ENCODE measurements at places on chromosomes 11 and 22.

DNA sequence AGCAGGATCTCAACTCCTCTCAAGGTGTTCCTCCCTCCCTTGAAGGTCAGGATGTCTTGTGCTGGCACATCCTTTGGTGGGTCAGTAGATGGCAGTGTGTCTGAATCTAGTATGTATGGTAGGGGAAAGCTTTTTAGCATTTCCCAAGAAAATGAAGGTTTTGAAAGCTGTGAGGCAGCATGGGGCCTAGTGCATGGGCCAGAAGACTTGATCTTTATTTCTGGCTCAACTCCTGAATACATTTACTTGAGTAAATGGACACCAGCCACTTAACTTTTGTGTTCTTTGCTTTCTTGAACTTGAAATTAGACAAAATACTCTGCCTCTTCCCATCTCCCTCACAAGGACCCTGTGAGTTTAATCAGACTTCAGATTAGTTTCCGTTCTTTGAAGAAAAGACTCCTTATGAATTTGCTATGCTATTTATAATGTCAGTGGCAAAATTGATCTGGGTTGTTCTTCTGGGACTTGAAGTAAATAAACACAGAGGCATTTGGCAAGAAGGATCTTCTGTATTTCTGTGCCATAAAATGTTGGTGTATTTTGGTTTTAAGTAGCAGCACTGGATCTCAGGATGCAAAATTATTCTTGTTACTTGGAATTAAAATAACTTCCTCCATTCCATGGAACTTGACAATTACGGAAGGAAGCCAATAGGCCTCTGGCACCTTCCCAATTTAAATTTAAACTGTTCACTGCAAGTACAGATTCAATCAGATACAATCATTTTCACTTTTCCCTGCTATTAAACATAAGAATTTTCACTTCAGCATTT is 288.8 kb downstream of the CASP12 start:
- no peak overlapping the region for H3K4me3 ChIP-seq
- H3K27me3 ChIP-seq: peaks cover 7% of the 10 kb centered on the region
- peaks cover 2% of the 10 kb centered on the region for H3K36me3 ChIP-seq
- DNase-seq: peak; percentile 24
- H3K27ac ChIP-seq: no peak overlapping the region

- peaks cover 3% of the 10 kb centered on the region for H3K27me3 ChIP-seq
- no peaks in the 10 kb centered on the region for H3K4me1 ChIP-seq
- no peaks in the 10 kb centered on the region for H3K36me3 ChIP-seq
- no peak overlapping the region for H3K4me3 ChIP-seq
- no peak overlapping the region for H3K27ac ChIP-seq
Observed at GRCh38 chr11:70030412-70030811, 47.7 kb upstream of the ANO1 start.

- peaks cover 46% of the 10 kb centered on the region for H3K27me3 ChIP-seq
- peaks cover 4% of the 10 kb centered on the region for H3K4me1 ChIP-seq
- DNase-seq: no peak
- H3K4me3 ChIP-seq: no peak overlapping the region
- no peaks in the 10 kb centered on the region for H3K36me3 ChIP-seq
- no peak overlapping the region for H3K27ac ChIP-seq
Observed at GRCh38 chr22:19723983-19724827, 866 bp downstream of the GP1BB start.

DNA sequence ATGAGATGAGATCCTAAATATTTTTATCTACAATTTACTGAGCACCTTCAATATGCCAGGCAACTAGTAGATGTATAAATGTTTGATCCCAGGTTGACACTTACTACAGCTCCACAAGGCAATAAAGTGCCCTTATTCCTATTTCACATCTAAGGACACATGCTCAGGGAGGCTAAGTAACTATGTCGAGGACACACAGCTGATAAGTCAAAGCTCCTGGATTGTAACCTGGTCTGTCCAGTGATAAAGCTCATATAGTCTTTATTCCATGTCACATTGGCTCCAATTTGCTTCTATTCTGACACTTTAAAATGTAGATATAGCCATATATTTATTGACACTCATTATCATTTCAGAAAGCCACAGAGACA is 93.8 kb upstream of the BMAL1 start:
- no peak overlapping the region for H3K27ac ChIP-seq
- no peaks in the 10 kb centered on the region for H3K36me3 ChIP-seq
- no peak overlapping the region for H3K4me3 ChIP-seq
- peaks cover 9% of the 10 kb centered on the region for H3K4me1 ChIP-seq

GRCh38 chr11:65973439-65974110 is 12.0 kb downstream of the SART1 start:
- DNase-seq: no peak
- H3K4me1 ChIP-seq: peaks cover 10% of the 10 kb centered on the region
- H3K27me3 ChIP-seq: no peaks in the 10 kb centered on the region
- no peak overlapping the region for H3K4me3 ChIP-seq
- H3K27ac ChIP-seq: no peak overlapping the region

- peaks cover 1% of the 10 kb centered on the region for H3K27me3 ChIP-seq
- H3K36me3 ChIP-seq: no peaks in the 10 kb centered on the region
- no peak for DNase-seq
- H3K4me3 ChIP-seq: no peak overlapping the region
Observed at GRCh38 chr22:45452565-45453379, 39.3 kb downstream of the RIBC2 start.

DNA sequence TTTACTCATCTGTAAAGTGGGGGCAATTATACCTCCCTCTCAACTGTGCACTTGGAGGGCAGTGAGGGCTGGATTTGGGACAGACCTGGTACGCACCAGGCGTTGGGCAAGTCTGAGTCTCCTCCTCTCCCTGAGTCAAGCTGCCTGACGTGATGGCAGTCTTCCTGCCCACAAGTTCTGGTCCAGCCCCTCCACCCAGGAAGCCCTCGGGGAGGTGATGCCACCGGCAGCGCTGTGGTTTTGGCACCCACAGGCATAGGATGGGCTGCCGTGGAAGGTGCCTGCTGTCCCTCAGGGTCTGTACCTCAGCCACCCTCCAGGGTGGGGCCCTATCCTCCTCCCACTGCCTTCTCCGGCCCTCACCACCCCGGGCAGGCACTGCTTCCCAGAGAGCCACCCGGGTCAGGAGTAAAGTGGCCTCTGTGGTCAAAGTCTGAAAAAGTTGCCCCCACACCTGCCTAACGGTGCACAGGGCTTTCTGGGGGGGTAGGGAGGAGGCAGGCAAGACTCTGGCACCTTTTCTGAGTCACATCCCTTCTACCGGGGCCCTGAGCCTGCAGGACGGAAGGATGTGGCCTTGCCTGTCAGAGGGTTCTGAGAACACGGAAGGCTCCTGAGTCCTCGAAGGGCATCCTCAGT is 6.5 kb upstream of the APOBEC3H start:
- peak overlapping the region; percentile 75 for H3K4me3 ChIP-seq
- no peaks in the 10 kb centered on the region for H3K27me3 ChIP-seq
- peaks cover 12% of the 10 kb centered on the region for H3K36me3 ChIP-seq
- H3K27ac ChIP-seq: peak overlapping the region; percentile 94
- H3K4me1 ChIP-seq: peaks cover 80% of the 10 kb centered on the region
- peak; percentile 81 for DNase-seq

GRCh38 chr22:41367680-41368542 is 13.8 kb upstream of the TEF start:
- no peak for DNase-seq
- H3K36me3 ChIP-seq: no peaks in the 10 kb centered on the region
- H3K27ac ChIP-seq: no peak overlapping the region
- H3K4me1 ChIP-seq: no peaks in the 10 kb centered on the region

- H3K4me3 ChIP-seq: no peak overlapping the region
- H3K27me3 ChIP-seq: peaks cover 4% of the 10 kb centered on the region
- peaks cover 7% of the 10 kb centered on the region for H3K36me3 ChIP-seq
- H3K27ac ChIP-seq: no peak overlapping the region
- DNase-seq: no peak
Observed at GRCh38 chr11:16897470-16898061, 116.6 kb downstream of the PLEKHA7 start.

DNA sequence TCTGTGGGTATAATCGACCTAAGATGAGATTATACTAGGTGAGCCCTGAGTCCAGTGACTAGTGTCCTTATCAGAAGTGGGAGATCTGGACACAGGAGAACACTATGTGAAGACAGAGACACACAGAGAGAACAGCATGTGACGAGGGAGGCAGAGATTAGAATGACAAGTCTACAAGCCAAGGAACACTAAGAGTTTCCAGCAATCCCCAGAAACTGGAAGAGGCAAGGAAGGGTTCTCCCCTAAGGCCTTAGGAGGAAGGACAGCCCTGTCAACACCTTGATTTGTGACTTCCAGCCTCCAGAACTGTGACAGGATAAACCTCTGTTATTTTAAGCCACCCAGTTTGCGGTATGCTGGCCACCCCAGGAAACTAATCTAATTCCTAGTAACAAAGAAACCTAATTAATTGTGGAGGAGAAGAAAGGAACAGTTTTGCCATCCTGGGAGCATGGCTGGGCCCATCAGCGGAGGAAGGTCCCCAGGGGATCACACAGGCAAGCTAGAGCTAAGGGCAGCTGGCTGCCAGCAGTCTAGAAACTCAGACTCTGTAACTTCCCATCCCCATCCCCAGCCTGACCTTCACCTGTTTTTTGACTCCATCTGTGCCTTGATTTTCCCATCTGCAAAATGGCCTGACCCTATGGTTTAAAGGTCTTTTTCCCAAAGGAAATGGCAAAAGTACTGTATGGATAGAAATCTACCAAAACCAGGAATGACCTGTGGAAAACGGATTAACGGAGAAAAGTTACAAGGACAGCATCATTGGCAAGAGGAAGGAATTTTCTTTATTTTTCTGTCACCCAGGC is 10.3 kb upstream of the THOC5 start:
- H3K4me1 ChIP-seq: no peaks in the 10 kb centered on the region
- H3K27me3 ChIP-seq: no peaks in the 10 kb centered on the region
- peaks cover 11% of the 10 kb centered on the region for H3K36me3 ChIP-seq
- DNase-seq: no peak
- no peak overlapping the region for H3K27ac ChIP-seq

DNA sequence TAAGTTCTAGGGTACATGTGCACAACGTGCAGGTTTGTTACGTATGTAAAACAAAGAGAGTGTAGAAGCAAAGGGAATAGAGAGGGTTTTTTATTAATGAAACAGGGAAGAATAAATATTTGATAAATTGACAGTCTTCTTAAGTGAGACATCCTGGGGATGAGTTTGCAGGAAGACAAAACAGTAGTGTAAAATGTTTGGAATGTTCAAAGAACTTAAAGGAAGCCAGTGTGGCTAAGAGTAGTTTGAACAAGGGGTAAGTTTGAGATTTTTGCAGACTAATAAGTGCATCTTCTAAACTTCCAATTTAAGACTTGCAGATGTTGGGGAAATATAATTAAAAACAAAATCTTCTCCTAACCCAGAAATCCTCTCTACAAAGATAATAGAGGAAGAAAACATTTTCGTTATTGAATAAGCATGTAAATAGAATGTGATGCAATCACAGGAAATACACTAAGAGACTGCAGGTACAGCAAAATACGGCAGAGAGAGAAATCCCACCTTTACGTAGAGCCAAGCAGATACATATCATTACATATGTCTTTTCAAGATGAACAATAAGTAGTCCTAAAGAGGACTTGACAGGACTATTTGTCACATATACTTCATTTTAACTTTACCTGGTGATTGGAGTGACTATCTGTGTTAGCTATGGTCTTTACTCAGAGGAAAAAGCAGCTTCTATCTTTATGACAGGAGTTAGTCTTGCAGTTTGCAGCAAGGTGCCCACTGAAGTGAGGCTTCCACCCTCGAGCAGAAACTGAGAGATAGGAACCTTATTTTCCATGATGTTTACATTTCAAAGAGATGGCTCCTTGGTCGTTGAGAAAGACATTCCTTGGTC is 402.1 kb downstream of the CNTN5 start:
- H3K4me3 ChIP-seq: no peak overlapping the region
- H3K27ac ChIP-seq: no peak overlapping the region
- DNase-seq: no peak
- no peaks in the 10 kb centered on the region for H3K4me1 ChIP-seq
- no peaks in the 10 kb centered on the region for H3K27me3 ChIP-seq

DNA sequence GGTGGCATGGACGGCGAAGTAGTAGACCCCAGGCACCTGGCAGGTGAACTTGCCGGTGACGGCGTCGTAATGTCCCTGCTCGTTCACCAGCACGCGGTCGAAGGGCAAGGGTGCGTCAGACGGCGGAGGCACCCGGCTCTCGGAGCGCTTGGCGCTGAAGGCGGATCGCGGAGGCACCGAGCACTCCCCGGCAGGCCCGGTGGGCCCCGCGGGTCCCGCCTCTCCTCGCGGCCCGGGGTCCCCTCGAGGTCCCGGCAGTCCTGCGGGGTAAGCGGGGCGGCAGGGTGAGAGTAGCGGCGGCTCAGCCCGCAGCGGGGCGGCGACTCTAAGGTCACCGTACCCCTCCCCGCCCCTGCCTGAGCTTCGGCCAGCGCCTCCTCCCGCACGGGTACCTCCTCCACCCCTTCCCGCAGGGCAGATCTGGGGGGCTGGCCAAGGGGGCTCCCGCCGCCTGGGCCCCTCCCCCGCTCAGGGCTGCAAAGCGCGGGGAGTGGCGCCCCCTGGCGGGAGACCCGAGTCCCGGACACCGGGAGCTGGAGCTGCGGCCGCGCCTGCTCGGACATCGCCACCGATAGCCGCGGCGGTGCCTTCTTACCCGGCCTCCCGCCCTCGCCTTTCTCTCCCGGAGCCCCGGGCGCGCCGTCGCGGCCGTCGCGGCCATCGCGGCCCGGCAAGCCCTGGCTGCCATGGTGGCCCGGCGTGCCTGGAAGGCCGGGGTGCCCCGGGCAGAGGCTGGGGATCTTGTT is 921 bp downstream of the C1QTNF5 start:
- H3K4me1 ChIP-seq: peaks cover 39% of the 10 kb centered on the region
- no peak overlapping the region for H3K4me3 ChIP-seq
- H3K27ac ChIP-seq: no peak overlapping the region
- peaks cover 36% of the 10 kb centered on the region for H3K27me3 ChIP-seq
- H3K36me3 ChIP-seq: peaks cover 22% of the 10 kb centered on the region
- DNase-seq: no peak

DNA sequence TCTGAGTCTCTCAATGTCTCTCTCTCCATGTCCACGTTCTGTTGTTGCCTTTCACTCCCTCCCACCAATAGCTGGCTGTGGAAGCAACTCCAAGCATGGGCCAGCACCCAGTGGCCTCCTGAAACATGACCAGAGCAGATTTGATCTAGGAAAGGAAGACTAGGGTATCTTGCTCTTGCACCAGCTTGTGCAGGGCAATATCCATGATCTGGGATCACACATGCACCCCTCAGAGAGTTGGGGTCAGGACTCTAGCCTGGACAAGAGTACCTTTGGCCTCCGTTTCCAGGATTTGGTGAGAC is 34.5 kb upstream of the RIC3 start:
- no peaks in the 10 kb centered on the region for H3K36me3 ChIP-seq
- no peak overlapping the region for H3K27ac ChIP-seq
- no peak overlapping the region for H3K4me3 ChIP-seq
- DNase-seq: no peak
- H3K4me1 ChIP-seq: no peaks in the 10 kb centered on the region

- no peaks in the 10 kb centered on the region for H3K36me3 ChIP-seq
- no peak for DNase-seq
- H3K27me3 ChIP-seq: no peaks in the 10 kb centered on the region
- no peak overlapping the region for H3K27ac ChIP-seq
- H3K4me1 ChIP-seq: no peaks in the 10 kb centered on the region
Observed at GRCh38 chr11:127073621-127074020, 73.1 kb upstream of the KIRREL3 start.

GRCh38 chr22:27801202-27801615 is 347 bp downstream of the MN1 start:
- H3K36me3 ChIP-seq: no peaks in the 10 kb centered on the region
- peaks cover 13% of the 10 kb centered on the region for H3K4me1 ChIP-seq
- H3K27ac ChIP-seq: no peak overlapping the region
- DNase-seq: no peak
- H3K27me3 ChIP-seq: peaks cover 39% of the 10 kb centered on the region
